ENCODE measurements at places on chromosomes 4 and X.

DNA sequence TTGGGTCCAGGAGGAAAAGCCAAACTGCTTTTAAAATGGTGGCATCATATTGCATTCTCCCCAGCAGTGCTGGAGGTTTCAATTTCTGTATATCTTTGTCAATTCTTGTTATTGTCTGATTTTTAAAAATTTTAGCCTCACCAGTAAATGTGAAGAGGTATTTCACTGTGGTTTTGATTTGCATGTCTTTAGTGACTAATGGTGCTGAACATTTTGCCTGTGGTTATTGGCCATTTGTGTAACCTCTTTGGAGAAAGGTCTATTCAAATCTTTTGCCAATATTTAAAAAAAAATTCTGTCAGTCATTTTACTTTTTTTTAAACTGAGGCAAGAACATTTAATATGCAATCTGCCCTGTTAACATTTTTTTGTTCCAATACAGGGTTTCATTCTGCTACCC is 322.1 kb downstream of the TLL1 start:
- DNase-seq, result no peak

DNA sequence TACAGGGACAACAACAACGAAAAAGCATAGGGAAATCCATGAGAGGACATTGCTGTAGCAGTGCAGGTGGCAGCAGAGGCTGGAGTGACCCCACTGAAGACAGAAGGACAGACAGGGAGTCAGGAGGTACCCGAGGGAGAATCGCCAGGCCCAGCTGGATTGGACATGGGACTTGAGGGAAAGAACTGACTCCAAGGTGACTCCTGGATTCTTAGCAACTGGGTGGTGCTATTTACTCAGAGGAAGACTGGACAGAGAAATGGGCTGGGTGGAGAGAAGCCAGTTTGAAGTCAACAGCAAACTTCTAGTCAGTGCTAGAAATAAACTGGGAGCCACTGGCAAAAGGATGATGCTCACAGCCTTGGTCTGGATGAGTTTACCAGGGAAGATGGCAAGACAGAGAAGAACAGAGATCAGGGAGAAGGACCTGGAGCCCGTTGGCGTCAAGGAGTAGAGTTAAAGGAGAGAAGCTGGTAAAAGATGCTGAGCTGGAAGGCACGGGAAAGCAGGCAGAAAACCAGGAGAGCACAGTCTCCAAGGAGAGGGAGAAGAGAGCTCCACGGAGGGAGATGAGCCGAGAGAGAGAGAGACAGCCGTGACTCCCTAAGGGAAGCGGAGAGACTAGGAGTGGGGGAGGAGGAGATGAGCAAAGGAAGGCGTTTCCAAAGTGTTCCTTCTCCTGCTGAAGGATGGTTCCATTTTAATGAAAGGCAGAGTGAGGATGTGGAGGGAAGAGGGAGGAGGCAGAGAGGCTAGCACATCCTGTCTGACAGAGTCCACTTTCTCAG is 119.4 kb downstream of the AFAP1 start:
- no peak for DNase-seq

- DNase-seq, result no peak
Measured at GRCh38 chrX:119236623-119237561, 807 bp downstream of the PGRMC1 start.

GRCh38 chr4:143531380-143531779 is 17.9 kb downstream of the SMARCA5 start:
- no peak for DNase-seq

GRCh38 chr4:151012820-151013219 is 2.3 kb downstream of the LRBA start:
- DNase-seq, result no peak

- DNase-seq, result no peak
Measured at GRCh38 chr4:150039274-150040127, 38.7 kb upstream of the DCLK2 start.

- no peak for DNase-seq
Measured at GRCh38 chr4:183624548-183624947, 34.4 kb downstream of the RWDD4 start.

- DNase-seq, result no peak
Measured at GRCh38 chr4:78482281-78482680, 69.3 kb upstream of the ANXA3 start.

DNA sequence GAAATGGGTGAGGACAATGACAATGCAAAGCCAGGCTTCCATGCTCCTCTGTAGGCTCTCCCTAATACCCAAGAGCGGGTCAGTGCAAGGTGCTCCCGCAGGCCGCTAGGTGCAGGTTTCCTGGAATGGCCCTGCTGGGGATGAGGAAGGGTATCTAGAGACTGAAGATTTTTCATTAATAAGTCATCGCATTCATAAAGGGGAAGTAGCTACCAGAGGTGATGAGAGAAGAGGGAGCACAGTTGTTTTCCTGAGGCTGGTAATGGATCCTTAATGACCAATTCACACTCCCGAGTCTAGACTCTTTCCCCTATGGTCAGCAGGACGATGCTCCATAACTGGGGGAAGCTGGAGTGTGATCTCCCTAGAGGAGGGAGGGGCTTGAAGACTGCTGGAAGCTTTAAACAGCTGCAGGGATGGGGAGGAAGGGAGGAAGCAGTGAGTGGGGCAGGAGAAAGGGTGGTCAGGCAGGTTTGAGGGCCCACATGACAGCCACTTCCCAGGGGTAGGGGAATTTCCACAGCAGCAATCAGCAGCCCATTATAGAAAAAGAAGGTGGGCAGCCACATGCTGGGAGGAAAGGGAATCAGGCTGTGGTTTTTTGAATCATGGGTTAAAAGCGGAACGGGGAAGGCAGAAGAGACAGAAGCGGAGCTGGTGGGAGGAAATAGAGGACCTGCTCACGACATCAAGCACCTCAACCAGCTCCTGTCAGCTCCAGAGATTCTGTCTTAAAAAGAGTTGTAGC is 10.2 kb upstream of the ATP6AP2 start:
- no peak for DNase-seq

GRCh38 chr4:90030202-90030601 is 97.0 kb upstream of the CCSER1 start:
- no peak for DNase-seq

DNA sequence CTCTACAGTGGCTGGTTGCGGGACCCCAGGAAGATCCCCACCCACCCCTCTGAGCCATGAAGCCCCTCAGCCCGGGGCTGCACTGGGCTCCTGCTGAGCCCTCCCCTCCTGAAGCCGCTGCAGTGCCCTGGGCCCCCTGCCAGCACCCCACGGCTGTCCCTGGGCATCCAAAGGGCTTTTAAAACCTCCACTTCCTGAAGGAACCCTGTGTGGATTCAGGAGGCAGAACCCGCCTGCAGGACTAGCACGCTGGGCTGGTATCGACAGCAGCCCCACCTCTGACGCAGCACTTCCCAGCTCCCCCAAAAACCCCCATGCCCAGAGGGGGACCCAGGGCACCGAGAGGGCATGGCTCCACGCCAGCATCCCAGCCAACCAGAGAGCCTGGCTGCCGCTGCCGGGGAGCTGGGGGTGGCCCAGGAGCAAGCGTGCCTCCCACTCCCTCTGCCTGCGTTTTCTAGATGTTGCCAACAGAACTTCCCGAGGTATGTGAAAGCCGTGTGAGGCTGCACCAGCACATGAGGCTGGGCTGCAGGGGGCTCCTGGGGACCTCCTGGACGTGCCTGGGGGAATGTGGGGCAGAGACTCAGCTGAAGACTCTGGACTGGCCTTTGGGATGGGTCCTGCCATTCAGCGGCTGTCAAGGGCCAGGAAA is 6.3 kb downstream of the MXD4 start:
- no peak for DNase-seq

DNA sequence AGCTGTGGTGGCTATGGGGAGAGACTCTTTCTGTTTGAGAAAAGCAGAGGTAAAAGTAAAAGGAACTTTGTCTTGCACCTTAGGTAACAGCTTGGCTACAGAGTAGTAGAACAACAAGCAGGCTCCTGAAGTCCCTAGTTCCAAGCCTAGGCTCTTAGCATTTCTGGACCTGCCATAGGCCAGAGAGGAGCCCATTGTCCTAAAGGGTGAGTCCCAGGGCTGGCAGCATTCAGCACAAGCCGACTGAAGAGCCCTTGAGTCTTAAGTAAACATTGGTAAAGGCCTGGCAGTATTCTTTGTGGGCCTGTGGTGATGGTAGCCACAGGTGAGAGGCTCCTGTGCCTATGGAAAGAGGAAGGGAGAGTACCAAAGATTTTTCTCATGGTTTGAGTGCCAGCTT is 38.2 kb downstream of the CSN3 start:
- no peak for DNase-seq
